ENCODE measurements at places on chromosomes 6 and 20. TPM values are rescaled to one million over a fixed set of nuclear protein-coding genes. Genes with fewer than 3 reads are reported as not detected.

Gene CYP39A1
- total RNA-seq, result 6.3 TPM

DNA sequence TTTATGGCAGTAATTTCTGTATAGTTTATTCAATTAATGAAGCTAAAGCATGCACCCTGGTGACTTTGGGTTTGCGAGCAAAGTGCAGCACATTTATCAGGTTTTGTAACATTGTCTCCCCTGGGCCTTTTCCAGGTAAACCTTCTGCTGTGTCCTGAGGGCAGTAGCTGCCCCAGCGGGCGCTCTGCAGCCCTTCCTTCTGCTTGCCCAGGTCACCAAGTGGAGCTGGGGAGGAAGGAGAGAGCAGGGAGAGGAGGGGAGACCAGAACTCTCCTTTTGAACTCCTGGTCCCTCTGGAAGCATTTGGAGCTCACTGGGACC is 145.6 kb downstream of the DLL1 start:
- no peak overlapping the region for H3K27ac ChIP-seq
- H3K27me3 ChIP-seq, result peaks cover 2% of the 10 kb centered on the region
- DNase-seq, result no peak
- no peaks in the 10 kb centered on the region for H3K4me1 ChIP-seq

GRCh38 chr6:149055195-149055899 is 262.2 kb upstream of the TAB2 start:
- H3K4me1 ChIP-seq, result peaks cover 8% of the 10 kb centered on the region
- H3K27me3 ChIP-seq, result no peaks in the 10 kb centered on the region
- no peak overlapping the region for H3K4me3 ChIP-seq
- no peak overlapping the region for H3K27ac ChIP-seq
- H3K36me3 ChIP-seq, result peaks cover 3% of the 10 kb centered on the region
- DNase-seq, result no peak

- no peak overlapping the region for H3K27ac ChIP-seq
- H3K36me3 ChIP-seq, result no peaks in the 10 kb centered on the region
- no peaks in the 10 kb centered on the region for H3K27me3 ChIP-seq
- no peak overlapping the region for H3K4me3 ChIP-seq
These were observed 126.1 kb upstream of the CARMIL1 start for GRCh38 chr6:25153079-25153478.

- no peaks in the 10 kb centered on the region for H3K4me1 ChIP-seq
- H3K27ac ChIP-seq, result no peak overlapping the region
- no peak overlapping the region for H3K4me3 ChIP-seq
- H3K27me3 ChIP-seq, result no peaks in the 10 kb centered on the region
- DNase-seq, result no peak
These were observed 956.1 kb downstream of the EYS start for GRCh38 chr6:64750910-64751309.

DNA sequence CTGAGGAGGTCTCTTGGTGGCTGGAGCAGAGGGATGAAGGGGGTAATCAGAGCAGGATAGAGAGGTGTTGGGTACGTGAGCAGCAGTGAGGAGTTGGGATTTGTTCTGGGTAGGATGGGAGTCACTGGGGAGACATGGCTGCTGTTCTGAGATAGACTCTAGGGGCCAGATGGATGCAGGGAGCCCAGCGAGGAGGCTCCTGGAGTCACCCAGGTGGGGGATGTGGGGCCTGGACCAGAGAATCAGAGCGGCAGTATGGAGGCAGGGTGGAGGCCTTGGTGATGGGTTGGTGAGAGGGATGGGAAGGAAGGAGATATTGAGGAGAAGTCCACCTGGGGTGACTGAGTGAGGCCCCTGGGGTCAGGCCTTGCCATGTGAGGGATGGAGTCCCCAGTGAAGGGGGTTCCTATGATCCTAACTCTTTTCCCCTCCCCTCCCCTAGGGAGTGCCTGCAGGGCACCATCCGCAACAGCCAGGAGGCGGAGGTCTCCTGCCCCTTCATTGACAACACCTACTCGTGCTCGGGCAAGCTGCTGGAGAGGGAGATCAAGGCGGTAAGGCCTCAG is 13.7 kb downstream of the RBCK1 start:
- no peaks in the 10 kb centered on the region for H3K27me3 ChIP-seq
- H3K27ac ChIP-seq, result no peak overlapping the region
- DNase-seq, result no peak
- peaks cover 6% of the 10 kb centered on the region for H3K36me3 ChIP-seq
- H3K4me1 ChIP-seq, result no peaks in the 10 kb centered on the region

GRCh38 chr6:108145639-108146038 is 20.2 kb upstream of the NR2E1 start:
- no peaks in the 10 kb centered on the region for H3K36me3 ChIP-seq
- H3K27ac ChIP-seq, result no peak overlapping the region
- DNase-seq, result no peak
- no peak overlapping the region for H3K4me3 ChIP-seq
- H3K27me3 ChIP-seq, result peaks cover 17% of the 10 kb centered on the region

DNA sequence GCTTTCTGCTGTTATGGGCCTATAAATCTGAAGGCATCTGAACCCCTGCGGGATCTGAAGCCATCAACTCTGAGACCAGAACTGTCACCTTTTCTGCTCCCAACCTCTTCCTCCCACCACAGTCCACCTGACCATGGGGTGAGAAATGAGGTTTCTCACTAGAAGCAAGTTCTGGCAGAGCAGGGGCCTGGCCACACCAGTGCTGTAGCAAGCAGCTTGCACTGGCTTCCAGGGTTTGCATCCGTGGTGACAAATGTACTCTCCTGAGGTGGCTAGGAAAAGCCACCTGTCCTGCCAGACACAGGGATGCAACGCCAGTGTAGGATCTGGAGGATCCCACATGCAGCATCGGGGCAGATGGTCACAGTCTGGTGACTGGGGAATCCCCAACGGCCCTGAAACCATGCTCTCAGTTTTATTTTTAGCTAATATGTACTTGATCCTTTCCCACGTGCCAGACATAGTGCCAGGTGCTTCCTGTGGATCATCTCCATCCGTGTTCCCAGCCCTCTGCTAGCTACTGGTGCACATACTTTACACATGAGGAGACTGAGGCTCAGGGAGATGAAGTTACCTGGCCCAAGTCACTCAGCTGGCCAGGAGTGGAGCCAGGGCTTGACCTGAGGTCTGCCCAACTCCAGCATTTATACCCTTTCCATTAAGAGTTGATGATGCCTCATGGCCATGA is 122.1 kb upstream of the SPACA1 start:
- DNase-seq, result no peak
- H3K27ac ChIP-seq, result no peak overlapping the region
- no peaks in the 10 kb centered on the region for H3K27me3 ChIP-seq

All from lung (tissue), 17 donors.